ENCODE measurements at places on chromosomes 12 and 14. TPM values are rescaled to one million over a fixed set of nuclear protein-coding genes. Genes with fewer than 3 reads are reported as not detected.
A peak's percentile ranks its signal among the peaks of the same experiment; 100 is the strongest.

DNA sequence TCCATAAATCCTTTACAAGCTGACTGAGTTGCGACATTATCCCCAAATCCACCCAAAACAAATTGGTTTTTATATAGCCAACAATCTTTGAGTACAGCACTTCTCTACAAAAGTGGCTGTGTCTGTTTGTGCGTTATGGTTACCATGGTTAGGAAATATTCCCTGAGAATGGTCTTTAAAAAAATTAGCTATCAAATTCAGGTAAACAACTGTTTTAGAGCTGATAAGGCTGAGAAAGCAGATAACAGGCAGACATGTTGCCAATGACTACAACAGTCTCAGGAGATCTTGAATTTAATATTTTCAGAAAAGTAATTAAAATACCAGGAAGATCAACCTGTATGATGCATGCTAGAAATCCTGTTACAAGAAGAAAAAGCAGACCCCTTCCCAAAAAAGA, 248.0 kb downstream of the RASSF9 start:
- DNase-seq: no peak

GRCh38 chr12:113163030-113163360, 13.5 kb downstream of the CFAP73 start:
- no peak for DNase-seq

DNA sequence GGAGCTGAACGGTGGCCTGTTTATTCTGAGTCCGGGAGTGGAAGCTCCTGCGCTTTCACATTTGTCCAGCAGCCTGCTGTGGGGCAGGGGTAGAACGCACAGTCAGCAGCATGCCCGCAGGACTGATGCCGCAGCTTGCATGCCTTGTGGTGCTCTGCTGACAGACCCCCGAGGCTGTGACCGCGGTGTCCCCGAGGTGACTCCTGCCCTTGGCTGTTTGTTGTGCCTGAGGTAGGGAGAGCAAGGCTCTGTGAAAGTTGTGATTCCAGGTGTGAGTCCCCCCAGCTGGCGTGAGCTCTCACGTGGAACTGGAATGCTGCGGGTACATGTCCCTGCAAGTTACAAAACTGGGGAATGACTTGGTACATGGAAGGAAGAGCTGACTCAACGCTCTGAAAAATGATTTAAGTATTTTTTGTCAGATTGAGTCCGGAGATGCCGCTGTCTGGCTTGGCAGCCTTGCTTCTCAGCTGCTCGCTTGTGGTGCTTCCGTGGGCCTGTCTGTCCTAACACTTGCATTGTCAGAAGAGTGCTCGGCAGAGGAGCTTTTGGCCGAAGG, 18.1 kb downstream of the MLXIP start:
- DNase-seq: no peak

- no peak for DNase-seq
Observed at GRCh38 chr12:116188581-116188980, 88.9 kb downstream of the MED13L start.

DNA sequence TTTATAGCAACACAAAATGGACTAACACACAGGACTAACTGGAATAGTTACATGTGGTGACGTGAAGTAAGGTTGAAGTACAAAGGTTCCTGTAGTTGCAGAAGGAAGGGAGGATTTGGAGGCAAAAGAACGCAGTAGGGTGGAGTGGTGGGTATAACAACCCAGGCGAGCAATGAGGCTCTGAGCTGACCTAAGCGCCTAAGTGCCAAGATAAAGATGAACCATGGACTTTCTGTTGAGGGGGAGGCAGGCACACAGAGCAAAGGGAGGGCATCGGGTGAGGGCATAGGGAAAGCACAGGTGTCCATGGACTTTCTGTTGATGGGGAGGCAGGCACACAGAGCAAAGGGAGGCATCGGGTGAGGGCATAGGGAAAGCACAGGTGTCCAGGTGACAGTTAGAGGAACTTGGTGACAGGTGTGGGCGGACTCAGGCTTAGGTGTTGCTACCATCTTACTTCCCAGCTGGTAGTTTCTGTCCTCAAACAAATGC, 15.2 kb downstream of the SCNN1A start:
- no peak for DNase-seq

DNA sequence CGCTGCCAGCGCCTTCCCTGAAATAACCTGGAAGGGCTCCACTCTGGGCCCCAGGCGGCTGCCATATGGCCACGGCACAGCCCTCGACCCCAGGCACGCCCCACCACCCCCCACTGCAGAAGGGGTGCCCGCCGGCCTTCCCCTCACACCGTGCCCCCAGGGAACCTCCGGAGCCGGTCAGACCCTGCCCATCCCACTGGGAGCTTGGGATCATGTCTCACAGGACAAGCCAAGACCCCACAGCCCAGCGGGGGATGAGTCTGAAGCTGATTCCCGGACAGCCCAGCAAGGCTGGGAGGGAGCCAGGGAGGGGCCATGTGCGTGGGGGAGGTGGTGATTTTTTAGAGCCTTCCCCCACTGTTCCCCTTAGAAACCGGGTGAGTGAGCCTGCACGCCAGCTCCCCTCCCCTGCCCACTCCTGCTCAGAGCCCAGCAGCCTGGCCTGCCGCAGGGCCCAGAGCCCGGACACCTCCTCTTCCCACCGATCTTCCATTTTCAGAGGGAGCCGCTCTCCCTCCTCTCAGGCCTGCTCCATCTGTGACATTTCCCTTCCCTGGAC, 1.4 kb downstream of the RIMBP2 start:
- DNase-seq: no peak

DNA sequence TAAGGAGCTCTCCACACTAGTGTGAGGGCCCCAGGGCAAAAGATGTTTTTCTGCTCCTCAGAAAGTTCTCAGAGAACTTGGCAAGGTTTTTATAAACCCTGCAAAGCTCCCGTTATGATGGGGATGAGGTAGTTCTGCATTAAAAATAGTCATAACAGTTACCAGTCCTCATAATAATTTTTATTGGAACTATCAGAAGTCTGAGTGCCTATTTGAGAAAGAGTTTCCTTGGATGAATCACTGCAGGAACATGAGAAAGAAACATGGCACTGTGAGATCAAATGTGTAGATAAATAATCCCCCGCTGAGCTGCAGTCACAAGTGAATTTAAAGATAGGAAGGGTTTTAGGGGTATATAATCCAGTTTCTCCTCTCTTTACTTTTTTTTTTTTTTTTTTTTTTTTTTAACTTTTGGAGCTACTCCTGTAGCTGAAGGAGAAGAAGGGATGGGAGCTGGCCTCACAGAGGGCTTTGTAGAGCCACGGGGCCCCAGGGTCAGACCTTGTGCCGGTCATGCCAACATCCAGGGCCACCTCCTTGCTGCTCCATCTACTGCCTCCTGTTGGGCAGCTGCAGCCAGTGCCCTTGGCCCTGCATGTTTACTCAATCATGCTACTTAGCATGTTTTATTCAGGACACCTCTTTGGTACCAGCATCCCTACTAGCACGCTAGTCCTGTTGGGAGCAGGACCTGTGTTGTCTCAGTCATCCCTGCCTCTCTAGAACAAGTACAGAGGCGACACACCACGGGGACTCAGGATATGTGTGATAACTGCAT, 39.5 kb downstream of the EVL start:
- peak; percentile 33 for DNase-seq

DNA sequence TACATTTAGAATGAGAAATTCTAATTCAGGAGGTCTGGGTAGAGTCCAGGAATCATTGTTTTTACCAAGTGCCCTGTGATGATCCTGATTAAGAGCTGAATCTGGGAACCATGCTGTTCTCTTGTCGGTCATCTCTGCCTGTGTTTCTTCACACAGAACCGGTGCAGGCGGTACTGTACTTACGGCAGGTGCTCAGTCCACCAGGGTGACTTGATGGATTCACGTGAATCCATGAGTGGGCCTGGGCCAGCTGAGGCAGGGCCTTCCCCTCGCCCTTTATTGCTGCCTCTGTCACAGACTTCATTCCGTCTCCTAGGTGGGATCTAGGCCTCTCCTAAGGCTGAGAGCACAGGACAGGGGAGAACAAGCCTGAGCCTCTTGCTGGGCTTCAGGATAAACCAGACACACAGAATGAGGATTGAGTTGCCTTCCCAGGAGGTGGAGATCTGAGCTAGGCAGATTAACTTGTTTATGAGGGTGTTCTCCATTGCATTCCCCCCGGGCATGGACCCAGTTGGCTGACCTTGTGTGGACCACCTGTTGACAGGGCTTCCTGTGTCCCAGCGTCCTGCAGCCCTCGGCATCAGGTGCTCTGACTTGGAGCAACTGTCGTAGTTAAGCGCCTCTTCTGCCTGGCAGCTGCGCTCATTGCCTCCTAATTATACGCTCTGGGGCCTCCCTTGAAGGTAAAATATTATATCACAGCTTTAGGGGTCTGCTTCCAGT, 42.1 kb downstream of the B4GALNT3 start:
- DNase-seq: no peak

- DNase-seq: no peak
Observed at GRCh38 chr14:102688290-102688689, 89.0 kb upstream of the TRAF3 start.

Gene LIN52
- total RNA-seq: 8.7 TPM

Gene ARHGAP9
- 3.3 TPM for total RNA-seq

Gene ACSS3
- total RNA-seq: not detected

Gene RIMBP2
- total RNA-seq: not detected

Gene RFX4
- total RNA-seq: not detected

Gene TIMELESS
- 21.3 TPM for total RNA-seq

Data from HT1080 (cell line).